ENCODE measurements at places on chromosomes 3 and 15.

DNA sequence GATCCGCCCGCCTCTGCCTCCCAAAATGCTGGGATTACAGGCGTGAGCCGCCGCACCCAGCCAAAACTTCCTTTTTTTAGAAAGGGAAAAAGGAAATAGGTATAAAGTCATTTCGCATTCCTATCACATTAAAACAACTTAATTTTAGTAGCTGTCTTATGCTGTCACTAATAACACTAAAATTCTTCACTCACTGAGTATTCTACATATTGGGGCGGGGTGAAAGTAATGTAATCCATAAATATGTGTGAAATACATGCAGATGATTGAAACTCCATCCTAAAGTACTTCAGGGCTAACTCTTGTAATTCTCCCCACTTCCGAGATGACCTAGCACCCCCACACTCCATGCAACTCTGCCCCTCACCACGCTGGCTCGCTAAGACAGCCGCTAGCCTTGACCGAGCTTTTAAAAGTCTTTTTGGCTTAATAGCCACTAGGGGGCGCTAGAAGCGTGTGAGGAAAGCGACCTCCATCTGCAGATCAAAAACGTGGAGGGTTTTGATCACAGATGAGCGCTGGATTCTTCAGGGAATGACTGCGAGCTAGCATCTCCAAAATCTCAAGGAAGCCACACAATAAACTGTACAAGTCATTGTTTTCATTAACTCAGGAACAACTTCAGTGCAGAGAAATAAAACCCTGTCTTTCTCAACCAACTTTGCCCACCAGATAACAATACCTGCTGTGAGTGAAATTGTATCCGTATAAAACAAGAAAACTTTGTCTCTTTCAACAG lies 129.3 kb upstream of the IGF1R start:
- no peak for DNase-seq

- DNase-seq = no peak
Observed at GRCh38 chr3:119318876-119319275, 24.7 kb downstream of the ARHGAP31 start.

GRCh38 chr3:16064642-16065414 lies 109.7 kb upstream of the GALNT15 start:
- no peak for DNase-seq

- no peak for DNase-seq
Observed at GRCh38 chr15:77816983-77817382, 184.3 kb upstream of the LINGO1 start.

- DNase-seq = no peak
Observed at GRCh38 chr15:60373745-60374144, 24.0 kb downstream of the ANXA2 start.

DNA sequence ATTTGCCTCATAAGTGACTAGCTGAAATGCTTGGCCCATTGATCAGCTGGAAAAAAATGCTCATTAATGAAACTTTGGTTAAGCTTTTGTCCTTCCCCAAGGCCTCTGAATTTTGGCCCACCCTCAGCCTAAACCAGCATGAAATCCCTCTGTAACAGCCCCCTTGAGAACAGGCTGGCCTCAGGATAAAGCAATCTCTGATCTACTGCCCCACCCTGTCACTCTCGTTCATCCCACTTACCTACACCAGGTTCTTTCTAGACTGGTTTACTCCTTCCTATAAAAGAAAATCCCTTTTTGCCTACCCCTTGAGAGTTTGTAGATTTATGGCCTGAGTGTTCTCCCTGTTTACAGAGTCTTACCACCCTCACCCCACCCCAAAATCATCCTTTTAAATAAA lies 3.4 kb upstream of the AEN start:
- no peak for DNase-seq

GRCh38 chr15:52233405-52233804 lies 42.2 kb upstream of the GNB5 start:
- no peak for DNase-seq

- no peak for DNase-seq
Observed at GRCh38 chr3:156818890-156819289, 7.3 kb upstream of the LEKR1 start.

DNA sequence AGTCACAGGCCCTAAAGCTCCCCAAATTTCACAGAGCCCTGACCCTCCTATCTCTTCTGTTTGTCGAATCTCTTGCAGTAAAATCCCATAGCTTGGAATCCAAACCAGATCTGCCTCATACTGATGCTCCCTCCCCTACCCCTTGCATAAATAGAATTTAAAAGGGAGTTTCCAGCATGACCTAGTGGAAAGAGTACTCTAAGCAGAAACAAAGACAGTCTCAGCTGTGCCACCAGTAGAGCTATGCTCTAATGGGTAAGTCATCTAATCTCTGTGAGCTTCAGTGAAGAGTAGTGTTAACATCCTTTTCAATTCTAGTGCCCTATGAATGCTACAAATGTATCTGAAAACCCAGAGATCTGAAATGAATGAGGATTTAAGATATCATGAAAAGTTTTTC lies 4.0 kb upstream of the SLC12A1 start:
- DNase-seq = no peak

DNA sequence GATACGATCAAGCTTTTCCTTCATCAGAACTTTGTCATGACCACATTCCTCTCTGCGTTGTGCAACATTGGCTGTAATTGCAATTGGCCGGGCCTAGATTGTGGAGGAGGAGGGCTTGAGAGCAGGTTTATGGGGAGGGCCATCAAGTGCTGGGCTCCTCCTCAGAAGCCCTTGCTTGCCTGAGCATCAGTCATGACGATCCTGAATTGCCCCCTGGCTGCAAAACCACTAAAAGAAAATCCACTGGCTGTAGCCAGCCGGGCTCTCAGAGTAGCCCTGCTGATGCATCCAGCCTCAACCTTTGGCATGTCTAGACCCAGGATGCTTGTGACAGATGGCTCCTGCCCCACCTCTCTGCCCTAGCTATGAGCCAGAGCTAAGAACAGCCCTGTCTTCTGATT lies 13.4 kb upstream of the TRH start:
- DNase-seq = no peak

DNA sequence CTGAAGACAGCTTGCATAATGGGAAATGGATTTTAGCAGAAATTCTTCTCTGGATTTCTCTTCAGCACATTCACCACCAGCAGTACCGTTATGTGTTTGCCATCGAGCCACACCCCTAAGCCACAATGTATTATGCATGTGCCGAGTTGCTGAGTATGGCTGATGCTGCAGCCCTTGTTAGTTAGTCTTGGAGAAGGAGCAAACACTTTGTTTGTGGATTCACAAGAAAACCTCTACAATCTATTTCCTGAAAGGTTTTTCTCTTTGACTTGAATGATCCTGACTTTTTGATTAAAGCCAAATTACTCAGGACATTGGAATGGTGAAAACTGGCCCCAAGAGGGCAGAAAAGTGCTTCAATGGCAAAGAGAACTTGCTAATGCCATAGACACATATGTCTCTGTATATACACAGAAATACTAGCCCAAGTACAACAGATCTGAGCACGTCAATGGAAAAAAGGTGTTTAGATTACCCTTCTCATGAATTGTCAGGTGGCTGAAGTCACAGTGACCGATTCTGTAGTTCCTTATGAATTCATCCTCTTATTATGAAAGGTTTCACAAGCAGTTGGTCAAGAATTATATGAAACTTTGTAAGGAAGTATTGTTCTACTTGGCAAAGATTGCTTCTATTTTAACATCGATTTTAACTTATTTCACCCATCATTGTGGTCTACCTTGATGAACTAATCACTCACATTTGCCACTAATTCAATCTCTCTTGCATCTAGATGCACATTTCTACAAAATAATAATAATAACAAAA lies 103.0 kb downstream of the P3H2 start:
- no peak for DNase-seq

DNA sequence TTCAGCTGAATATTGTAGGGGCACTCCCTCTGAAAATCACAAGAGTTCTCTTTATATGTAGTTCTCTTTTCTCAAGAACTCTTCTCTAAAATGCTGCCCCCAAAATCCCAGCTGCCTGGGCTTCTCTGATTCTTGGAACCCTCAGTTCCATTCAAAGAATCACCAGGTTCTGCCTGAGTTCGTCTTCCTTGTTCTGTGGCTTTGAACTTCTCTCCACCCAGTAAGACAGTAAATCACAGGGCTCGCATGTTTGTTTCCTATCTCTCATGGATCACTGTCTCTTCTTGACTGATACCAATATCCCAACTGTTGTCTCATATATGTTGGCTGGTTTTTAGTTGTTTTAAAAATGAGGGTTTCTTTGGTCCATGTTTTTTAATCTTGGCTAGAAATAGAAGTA lies 359.5 kb upstream of the CBLB start:
- no peak for DNase-seq

DNA sequence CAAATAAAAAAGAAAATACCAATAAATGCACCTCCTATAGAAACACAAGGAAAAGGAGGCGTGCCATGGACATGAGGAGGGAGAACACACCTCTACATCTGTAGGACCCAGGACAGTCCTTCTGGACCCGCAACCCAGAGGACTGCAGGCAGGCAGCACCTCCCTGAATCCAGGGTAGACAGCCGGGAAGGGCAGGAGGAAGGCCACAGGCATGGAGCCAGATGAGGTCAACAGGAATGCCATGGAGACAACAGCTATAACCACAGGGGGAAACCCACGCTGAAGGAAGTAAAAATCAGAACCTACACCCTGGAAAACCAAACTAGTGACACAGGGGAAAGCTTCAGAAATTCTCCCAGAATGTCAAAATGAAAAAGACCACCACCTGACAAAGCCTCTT lies 248.8 kb upstream of the NSMCE3 start:
- DNase-seq = no peak

GRCh38 chr3:57841818-57842217 lies 85.7 kb downstream of the SLMAP start:
- no peak for DNase-seq

DNA sequence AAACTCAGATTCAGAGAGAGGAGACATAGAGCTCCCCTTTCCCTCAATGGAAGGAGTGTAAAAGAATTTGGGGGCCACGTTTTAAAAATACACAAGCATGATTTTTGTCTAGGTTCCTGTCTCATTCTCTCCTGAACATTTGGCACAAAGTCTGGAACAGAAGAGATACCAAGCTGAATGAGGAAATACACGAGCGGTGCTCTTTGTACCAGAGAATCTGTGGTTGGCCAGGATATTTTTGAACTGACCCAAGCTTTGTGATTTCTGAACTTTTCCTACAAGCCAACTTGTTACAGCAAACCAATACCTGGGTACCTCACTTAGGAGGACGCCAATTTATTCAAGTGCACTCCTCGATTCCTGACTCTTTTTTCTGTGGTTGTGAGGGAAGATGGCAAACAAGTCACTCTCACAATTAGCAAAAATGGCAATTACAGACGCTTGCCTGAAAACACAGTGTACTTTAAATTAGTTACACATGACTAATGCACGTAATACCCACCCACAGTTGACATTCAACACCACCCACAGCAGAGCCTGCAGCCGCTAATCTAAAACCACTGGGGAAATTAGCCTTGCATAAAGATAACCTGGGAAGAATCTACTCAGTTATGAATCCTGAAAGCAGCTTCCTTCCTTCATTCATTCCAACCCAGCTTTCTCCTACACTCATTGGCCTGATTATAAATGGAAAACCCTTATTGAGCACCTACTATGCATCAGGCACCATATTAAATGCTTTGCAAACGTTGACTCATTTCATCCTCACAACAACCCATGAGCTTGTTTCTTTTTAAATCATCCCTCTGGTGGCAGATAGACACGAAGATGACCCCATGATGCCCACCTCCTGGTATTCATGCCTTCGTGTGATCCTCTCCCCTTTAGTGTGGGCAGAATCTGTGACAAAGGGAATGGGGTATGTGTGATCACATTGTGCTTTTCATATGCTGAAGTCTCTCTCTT lies 293.5 kb downstream of the KBTBD8 start:
- DNase-seq = no peak

DNA sequence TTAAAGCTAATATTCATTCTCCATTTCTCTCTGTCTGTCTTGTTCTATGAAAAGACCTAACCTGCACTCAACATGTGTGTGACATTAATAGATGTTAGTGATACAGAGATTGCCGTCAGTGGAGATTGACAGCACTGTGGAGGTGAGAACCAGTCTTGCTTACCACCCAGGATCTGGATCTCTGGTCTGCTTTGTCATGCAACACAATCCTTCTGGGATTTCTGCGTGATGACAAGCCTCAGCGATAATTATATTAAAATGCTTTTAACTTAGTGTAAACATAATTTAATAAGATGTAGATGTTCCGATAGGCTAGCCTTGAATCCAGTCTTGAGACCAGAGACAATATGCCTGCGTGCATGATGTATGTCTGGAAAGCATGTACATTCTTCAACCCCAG lies 262.0 kb upstream of the ZNF717 start:
- no peak for DNase-seq

DNA sequence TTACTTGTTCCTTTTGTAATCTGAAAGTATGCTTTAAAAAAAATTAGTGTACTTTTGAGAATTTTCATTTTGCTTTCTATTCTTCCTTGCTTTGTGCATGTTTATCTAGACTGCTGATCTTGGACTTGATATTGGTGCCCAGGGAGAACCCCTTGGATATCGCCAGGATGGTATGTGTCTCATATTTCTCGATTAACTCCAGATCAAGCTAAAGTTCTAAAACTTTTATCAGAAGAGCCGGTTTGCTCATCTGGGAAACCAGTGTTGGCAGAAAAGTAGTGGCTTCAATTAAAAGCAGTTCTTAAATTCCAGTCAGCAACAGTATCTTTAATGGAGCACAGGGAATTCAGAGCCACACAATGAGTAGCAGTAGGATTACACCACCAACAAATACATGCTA lies 38.6 kb downstream of the CTNNB1 start:
- no peak for DNase-seq

- no peak for DNase-seq
Observed at GRCh38 chr3:173221010-173221409, 80.0 kb upstream of the SPATA16 start.

- no peak for DNase-seq
Observed at GRCh38 chr15:93243573-93243972, 154.6 kb upstream of the RGMA start.

GRCh38 chr15:85400606-85401005 lies 20.2 kb downstream of the AKAP13 start:
- DNase-seq = no peak

- no peak for DNase-seq
Observed at GRCh38 chr3:157606852-157607197, 103.6 kb upstream of the VEPH1 start.

- DNase-seq = no peak
Observed at GRCh38 chr3:168155303-168155702, 59.6 kb upstream of the GOLIM4 start.

DNA sequence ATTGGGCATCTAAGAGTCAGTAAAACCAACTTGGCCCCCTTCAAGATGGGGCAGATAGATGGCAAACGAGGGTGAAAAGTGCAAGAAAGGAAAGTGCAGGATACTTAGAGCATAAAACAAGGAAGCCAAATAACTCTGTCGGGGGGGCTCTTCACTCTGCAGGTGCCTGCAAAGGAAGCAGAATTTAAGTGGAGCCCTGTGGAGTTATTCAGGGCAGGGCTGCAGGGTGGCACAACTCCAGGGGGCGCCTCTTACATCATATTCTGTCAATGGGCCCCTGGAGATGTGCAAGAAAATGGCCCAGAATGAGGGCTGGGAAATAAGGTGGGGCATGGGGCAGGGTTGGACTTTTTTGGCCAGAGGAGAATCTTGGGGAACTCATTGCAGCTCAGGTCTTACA lies 69.7 kb downstream of the CD47 start:
- no peak for DNase-seq

- DNase-seq = no peak
Observed at GRCh38 chr3:157982359-157982758, 123.9 kb downstream of the SHOX2 start.

- DNase-seq = no peak
Observed at GRCh38 chr3:147872568-147872967, 463.4 kb downstream of the ZIC1 start.

- no peak for DNase-seq
Observed at GRCh38 chr3:12948371-12948770, 107.0 kb upstream of the RPL32 start.

All from cortex of kidney (tissue), 1 donor.